Psoas muscle (tissue), 8 donors: ENCODE measurements at places on chromosomes 13 and 19. TPM values are rescaled to one million over a fixed set of nuclear protein-coding genes. Genes with fewer than 3 reads are reported as not detected.

Gene ZNF93
- total RNA-seq, result 1.4 TPM

DNA sequence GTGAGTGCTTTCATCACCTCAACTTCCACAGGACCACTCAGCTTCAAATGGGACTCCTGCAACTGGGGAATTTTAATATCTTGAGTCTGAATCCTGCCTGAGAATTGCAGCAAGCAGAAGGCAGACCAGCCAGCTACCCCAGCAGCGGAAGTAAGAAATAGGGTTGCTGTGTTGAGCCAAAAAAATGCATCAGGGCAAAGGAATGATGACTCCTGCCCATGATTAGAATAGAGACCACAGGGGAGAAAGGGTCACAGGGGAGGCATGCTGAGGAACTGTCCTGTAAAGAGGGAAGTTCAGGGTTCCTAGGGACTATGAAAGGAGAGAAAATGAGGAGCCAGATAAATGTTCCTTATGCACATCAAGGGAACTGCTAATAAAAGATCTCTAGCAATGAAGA is 370.2 kb downstream of the KCTD12 start:
- DNase-seq, result no peak

DNA sequence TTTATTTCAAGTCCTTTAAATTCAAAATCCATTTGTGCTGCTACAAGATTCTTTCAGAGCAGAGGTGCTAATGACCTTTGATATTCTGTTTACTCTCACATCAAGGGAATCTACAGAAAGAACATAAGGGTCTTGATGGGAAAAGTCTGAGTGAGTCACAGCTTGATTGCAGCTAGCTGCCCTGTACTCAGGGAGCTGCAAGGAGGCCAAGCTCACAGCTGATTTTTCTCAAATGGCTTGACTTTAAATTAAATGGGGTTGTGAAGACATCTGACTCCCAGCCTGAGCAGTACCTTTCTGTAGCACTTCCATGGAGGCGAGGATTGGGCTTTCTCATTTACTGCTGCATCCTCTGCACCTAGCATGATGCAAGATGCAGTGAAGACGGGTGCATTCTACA is 62.5 kb downstream of the RAP2A start:
- DNase-seq, result no peak

DNA sequence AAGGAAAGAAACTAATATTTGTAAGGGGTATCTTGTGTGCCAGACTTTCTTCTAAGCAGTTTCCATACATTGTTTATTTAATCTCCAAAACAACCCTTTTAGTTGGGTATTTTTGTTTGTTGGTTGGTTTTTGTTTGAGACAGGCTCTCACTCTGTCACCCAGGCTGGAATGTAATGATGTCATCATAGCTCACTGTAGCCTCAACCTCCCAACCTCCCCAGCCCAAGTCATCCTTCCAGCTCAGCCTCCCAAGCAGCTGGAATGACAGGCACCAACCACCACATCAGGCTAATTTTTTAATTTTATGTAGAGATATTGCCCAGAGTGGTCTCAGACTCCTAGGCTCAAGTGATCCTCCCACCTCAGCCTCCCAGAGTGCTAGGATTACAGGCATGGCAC is 41.2 kb upstream of the LSM14A start:
- no peak for DNase-seq

DNA sequence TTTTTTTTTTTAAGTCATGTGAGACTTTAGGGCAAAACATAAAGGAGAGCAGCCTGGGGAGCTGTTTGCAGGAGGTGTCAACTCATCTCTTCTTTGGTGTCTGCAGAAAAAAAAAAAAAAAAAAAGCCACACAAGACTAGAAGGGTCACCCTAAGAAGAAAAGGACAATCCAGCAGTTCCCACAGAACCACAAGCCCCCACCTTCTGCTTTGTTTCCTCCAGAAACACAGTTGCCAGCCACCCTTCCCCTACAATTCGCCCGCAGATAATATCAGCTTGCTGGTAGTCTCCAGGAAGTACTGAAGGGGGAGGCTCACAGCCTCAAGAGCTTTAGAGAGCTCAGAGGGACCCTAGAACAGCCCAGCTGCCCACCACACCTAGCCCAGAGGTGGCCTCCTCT is 22.3 kb upstream of the ZBTB7A start:
- DNase-seq, result no peak

Gene FXYD3
- total RNA-seq, result not detected
